Stimulated activated CD4-positive, alpha-beta T cell treated with anti-CD3 and anti-CD28 coated beads, Interleukin-4, amount 100 ng/mL, for 1 hour (primary cell): ENCODE measurements at places on chromosomes 2 and 18.
A peak's percentile ranks its signal among the peaks of the same experiment; 100 is the strongest.

- DNase-seq, result no peak
Measured at GRCh38 chr18:58527285-58527951, 101.5 kb downstream of the ALPK2 start.

DNA sequence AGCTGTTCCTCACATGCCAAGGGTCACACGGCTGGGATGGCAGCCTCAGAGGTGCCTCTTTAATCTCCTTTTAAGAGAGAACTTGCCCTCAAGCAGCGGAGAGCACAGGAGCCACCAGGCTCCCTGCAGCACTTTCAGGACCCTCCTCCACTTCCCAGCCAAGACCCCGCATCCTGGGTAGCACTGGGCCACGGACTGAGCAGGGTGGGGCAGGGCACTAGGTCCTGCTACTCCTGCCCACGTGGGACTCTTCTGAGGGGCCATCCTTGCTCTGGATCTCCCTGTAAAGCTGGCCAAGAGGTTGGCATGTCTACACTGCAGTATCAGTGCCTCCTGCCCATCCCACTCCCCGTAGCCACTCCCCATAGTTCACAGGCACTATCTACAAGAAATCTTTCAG, 175.3 kb upstream of the GLI2 start:
- DNase-seq, result no peak

DNA sequence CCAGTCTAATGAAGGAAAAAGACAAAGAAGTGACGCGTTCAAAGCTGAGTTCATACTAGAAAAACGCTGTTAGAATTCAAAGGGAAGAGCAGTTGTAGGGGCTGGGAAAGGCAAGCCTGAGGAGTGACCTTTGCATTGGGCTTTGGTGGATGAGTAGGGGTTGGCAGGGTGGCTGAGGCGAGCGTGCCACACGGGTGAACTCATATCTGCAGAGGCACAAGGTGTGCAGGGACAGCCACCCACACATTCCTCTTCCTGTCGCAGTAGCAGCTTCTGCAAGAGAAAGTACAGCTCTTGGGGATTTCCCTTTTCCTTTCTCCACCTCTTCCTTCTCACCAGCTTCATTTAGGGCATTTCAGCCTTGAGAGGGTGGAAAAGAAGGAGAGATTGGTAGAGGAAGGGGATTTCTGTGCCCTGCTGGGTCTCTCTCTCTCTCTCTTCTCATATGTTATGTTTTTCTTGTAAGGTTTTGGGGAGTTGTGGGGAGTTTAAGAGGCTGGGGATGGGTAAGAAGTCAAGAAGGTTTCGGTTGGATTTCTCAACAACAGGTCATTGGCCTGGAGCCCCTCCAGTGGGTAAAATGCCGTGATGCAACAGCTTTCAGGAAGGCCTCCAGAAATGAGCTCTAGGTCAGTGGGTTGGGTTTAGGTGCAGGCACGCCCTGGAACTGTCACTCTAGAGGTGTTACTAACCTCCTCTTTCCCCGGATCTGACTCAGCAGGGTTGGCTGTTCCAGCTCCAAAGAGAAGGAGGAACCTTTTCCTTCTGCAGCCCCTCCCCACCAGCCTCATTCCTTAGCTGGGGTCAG, 40.1 kb downstream of the ODC1 start:
- peak; percentile 53 for DNase-seq

GRCh38 chr2:225122583-225123486, 80.6 kb upstream of the DOCK10 start:
- peak; percentile 16 for DNase-seq

- DNase-seq, result no peak
Measured at GRCh38 chr2:68423966-68424650, 43.0 kb downstream of the FBXO48 start.

DNA sequence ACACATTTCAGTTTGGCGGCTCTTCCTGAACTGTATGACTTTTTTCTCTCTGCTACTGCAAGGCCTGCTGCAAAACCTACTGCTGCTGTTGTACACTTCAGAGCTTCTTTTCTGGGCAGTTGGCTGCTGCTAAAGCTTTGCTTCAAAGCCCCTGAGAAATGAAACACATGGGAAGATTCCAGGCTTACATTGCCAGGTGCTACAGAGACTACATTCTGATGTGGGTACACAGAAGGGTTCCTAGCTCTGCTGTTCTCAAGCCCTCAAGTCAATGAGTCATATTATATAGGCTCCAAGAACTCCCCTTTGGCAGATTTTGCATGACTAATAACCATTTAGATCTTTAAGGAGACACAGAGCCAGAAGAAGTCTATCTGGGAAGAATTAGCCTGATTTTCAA, 12.9 kb upstream of the PGAP1 start:
- no peak for DNase-seq

DNA sequence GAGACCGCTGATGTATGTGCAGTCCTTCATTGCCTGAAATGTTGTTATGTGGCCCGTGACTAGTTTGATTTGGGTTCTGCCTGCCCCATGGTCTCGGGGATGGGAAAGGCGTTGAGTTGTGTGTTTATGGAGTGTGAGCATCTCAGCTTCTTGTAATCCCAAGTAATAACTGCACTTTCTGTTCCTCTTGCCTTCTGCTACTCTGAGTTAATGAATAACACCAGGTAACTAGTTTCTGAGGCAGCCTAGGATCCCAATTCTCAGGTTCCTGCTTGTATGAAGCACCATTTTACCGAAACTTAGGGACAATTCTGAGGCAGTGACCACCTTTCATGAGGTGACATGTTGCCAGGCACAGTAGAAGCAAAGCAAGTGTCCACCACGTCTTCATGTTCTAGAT, 170.0 kb downstream of the ALK start:
- DNase-seq, result no peak

DNA sequence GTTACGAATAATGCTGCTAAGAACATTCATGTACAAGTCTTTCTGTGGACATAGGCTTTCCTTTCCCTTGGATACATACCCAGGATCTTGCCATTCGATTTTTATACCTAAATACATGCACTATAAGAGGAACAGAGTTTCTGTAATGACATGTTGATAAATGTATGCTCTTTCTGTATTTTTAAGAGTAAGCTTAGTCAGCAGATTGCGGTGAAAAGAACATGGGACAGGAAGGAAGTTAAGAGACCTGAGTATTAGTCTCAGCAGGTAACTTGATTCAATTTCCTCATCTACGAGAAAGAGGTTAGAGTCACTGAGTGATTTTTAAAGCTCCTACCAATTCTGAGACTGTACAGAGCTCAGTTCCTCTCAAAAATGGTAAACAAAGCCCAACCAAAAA, 2.6 kb upstream of the TLK1 start:
- no peak for DNase-seq

GRCh38 chr18:76430636-76431035, 64.4 kb downstream of the ZNF516 start:
- no peak for DNase-seq

DNA sequence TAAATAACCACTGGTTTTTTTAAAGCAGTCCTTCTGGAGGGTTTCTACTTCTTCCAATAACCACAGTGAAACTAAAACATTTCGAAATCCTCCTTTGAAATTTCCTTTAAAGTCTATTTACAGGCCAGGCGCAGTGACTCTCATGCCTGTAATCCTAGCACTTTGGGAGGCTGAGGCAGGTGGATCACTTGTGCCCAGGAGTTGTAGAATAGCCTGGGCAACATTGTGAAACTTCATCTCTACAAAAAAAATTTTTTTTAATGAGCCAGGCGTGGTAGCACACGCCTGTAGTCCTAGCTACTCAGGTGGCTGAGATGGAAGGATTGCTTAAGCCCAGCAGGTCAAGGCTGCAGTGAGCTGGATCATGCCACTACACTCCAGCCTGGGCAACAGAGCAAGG, 15.2 kb downstream of the KIDINS220 start:
- no peak for DNase-seq

DNA sequence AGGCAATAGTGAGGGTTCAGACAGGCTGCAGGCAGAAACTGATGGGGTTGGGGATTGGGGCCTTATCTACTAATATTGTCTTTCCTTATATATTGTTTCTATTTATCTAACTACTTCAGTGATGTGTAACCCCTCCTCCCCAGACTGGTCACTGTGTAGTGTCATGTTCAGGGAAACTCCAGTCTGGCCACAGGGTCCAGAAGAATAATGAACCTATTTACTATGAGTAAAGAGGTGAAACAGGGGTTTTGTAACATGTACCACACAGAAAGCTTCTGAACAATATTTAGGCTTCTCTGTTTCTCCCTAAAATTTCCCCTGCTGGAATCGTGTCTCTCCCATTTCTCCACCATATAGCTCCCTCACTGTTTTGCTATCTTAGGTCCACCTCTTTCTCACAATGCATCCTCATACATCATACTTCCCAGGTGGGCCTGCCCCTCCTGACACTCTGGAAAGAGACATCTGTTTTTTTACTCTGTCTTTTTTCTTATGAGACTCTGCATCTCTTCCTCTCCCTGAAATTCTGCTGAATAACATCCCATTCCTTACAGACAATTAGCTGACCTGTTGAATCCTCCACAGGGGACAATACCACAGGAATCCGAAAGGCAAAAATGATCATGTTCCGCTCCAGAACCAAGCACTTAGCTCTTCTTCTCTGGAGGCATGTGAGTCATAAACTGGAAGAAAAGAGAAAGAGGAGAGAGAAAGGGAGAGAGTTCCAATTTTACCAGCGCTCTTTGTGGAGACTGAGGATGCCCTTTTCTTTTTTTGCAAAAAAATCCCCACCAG, 154.8 kb downstream of the ZEB2 start:
- no peak for DNase-seq

DNA sequence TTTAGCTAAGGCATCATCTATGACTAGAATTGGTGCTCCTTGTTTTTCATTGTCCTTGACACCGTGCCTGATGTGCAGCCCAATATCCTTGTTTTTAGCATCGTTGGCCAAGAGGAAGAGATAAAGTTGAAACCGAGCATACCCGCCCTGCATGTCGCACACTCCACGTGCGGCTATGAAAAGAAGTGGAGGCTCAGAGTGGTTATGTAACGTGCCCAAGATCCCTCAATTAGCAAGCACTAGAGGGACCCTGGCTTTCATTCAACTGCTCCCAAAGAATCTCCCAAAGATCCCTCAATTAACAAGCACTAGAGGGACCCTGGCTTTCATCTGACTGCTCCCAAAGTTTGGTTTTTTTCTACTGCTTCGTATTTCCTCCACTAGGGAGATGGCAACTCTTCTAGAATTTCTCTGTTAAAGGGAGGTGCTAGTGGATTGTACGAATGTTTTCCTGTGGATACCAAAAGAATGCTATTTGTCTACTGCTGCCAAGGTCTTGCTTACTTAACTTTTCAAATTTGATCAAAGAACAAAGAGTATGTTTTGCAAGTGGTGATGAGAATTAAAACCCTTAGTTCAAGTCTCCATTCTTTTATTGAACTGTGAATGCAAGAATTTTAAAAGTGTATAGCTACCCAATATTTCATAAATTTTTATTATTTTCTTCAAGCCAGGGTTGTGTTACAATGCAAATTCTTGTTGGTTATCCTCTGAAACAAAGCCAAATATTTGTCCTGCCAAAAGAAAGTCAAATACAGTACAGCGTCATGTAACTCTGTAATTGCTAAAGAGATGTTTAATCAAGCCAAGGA, 92.1 kb downstream of the AOX1 start:
- DNase-seq, result no peak

DNA sequence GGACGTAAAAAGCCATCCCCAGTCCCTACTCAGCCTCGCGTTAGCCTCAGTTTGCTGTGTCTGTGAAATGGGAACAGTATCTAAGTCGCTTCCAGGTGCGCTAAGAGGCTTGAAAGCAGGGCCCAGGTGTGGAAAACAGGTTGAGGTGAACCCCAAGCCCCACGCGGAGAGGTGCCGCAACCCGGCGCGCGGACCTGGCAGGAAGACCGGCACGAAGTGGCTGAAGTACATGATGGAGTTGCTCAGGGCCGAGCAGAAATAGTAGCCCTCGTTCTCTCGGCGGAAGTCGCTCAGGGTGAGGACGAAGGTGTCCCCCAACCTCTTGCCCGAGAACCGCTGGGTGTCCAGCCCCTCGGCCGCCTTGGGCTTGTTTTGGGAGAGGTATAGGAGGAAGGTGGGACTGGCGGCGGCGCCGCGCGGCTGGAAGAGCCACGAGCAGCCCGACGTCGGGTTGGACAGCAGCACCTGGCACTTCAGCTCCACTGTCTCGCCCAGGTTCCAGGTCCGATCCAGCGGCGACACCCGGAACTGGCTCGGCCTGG, 508 bp downstream of the CD8A start:
- peak; percentile 11 for DNase-seq

DNA sequence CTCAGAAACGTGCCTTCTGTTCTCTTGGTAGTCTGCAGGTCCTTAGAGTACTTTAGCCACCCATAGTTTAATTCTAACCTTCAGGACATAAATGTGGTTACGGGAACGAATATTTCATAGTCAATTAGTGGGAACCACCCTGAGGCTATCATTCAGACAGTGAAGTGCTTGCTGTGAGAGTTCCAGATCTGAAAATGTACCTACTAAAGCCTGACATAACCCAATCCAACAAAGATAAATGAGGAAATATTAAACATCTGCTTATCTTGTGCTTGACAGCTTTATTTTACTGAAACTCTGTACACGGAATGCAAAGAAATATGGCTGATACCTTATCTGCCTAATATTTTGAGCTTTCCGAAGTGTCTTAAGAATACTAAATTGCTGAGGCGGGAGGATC, 43.0 kb downstream of the RAB27B start:
- no peak for DNase-seq

- no peak for DNase-seq
Measured at GRCh38 chr2:113255140-113256070, 23.3 kb downstream of the PAX8 start.

DNA sequence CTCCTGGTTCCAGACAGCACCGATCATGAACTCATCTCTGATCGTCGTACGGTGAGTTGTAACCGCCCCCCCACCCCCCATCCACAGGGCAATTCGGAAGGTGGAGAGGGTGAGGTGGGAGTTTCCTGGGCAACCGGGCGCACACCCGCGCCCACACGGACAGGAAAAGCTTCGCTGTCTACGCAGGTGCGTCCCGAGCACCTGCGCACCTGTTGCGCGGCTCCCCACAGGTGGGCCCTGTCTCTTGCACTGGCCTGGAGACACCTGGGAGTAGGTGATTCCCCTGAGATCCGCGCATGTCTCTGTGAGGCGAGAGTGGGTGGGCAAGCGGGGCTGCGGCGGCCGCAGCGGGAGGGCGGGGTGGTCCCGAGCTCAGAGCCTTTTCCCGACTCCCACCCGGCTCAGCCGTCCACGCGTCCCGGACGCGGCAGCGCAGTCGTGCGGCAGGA, 459 bp upstream of the ATP6V1C2 start:
- DNase-seq, result no peak

DNA sequence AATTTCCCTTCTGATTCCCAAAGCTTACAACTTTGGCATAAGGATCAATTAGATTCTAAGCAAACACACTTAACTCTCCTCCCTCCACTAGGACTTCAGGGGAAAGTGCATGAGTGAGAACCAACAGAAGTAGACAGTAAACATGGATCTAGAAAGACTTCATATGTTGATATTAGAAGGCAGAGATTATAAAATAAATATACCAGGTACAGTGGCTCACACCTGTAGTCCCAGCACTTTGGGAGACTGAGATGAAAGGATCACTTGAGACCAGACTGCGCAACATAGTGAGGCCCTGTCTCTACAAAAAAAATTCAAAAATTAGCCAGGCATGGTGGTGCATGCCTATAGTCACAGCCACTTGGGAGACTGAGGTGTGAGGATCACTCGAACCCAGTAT, 15.9 kb downstream of the NBEAL1 start:
- no peak for DNase-seq

GRCh38 chr2:195659982-195660890, 3.2 kb downstream of the SLC39A10 start:
- DNase-seq, result peak; percentile 66
